ENCODE measurements at places on chromosomes 7 and 10.

- no peak for DNase-seq
Measured at GRCh38 chr10:47054974-47055373, 143.7 kb downstream of the PTPN20 start.

GRCh38 chr10:74543276-74543675 is 283.1 kb upstream of the KAT6B start:
- no peak for DNase-seq

DNA sequence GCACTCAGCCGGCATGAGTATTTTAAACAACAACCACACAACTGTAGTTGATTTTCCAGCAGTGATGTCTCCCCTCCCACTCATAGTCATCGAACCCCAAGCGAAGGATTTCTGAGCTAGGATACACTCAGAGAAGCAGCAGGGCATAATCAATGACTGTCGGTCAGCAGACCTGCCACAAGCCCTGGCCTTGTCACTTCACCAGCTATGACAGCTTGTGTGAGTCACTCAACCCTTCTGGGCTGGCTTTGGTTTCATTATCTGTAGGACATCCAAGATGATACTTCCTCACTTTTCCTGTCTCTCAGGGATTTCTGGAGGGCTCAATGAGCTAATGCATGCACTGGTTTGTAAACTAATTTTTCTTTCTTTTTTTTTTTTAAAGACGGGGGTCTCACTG is 22.0 kb upstream of the UBE3C start:
- DNase-seq = no peak

DNA sequence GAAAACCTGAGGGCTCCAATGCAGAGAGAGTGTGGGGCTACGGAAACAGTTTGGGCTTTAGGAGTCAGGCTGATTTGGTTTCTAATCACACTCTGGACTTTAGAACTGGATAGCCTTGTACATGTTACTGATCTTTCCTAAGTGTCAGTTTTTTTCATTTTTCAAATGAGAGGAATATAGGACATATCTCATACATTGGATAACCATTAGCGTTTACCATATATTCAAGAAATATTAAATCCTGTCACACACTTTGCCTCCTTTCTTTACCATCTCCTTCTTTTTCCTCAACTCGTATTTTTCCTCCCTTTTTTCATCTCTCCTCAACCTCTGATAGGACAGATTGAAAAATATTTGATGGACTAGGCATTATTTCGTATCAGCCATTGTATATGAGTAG is 885.7 kb downstream of the LRMDA start:
- DNase-seq = no peak

DNA sequence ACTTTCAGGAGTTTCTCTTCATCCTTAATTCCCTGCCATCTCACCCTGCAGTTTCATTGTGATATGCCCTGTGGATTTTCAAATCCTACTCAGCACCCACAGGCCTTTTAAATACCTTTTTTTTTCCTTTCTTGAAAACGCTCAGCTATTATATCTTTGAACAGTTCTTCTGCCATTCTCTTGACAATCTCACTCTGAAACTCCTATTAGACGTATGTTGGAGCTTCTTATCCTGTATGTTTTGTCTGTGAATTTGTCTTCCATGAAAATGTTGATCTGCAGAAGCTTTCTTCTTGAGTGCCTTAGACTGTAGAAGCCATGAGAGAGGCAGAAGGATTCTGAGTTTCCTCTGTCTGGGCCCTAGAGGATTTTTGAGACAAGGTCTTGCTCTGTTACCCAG is 18.9 kb upstream of the YAE1 start:
- no peak for DNase-seq

DNA sequence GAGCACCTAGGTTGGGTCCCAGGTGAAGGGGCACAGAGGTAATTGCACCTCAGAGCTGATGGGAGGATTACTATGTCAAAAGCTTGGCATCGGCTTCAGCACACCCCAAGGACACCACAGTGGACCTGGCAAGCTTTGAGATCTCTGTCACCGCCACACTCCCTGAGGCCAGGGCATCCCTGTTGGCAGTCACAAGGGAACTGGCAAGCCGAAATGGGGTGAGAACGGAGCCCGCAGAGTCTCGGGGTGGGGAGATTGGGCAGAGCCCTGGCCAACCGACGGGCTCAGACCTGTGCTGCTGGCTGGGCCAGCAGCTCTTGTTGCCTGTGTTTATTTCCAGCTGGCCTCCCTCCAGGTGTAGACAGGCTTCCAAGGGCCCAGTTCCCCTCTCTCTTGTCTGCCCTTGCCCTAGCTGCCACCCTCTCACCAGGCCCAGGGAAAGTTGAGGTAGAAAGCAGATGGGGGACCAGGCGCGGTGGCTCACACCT is 2.5 kb downstream of the HSPB1 start:
- DNase-seq = no peak

- DNase-seq = no peak
Measured at GRCh38 chr7:27810186-27810585, 70.2 kb downstream of the TAX1BP1 start.

DNA sequence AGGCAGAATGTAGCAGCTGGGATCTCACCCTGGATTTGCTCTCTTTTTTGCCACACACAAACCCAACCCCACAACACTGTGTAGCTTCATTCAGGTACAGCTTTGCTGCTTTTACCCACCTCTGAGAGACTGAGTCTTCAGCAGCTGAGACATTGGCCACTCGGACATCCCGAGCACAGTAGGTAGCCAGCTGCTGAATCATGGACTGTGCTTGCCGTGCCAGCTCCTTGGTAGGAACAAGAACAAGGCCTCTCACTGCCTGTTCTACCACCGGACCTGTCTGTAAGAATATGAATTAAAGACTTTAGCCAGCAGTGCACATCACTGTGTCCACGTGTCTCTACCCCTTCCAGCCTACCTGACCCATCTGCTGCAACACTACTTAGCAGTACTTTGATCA is 937 bp downstream of the DDX56 start:
- no peak for DNase-seq

GRCh38 chr7:5348134-5349004 is 65.6 kb downstream of the SLC29A4 start:
- DNase-seq = no peak

DNA sequence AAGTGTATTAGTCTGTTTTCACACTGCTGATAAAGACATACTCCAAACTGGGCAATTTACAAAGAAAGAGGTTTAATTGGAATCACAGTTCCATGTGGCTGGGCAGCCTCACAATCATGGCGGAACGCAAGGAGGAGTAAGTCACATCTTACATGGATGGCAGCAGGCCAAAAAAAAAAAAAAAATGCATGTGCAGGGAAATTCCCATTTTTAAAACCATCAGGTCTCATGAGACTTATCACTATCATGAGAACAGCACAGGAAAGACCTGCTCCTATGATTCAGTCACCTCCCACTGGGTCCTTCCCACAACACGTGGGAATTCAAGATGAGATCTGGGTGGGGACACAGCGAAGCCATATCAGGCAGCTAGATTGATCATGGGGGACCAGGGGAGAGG is 136.8 kb downstream of the EXOC4 start:
- no peak for DNase-seq

GRCh38 chr7:22153432-22154142 is 203.4 kb downstream of the RAPGEF5 start:
- DNase-seq = no peak

Measured in NCI-H510A (cell line).